ENCODE measurements at places on chromosomes 12 and 14.

GRCh38 chr12:49616533-49617219 lies 6.7 kb upstream of the PRPF40B start:
- DNase-seq, result no peak

DNA sequence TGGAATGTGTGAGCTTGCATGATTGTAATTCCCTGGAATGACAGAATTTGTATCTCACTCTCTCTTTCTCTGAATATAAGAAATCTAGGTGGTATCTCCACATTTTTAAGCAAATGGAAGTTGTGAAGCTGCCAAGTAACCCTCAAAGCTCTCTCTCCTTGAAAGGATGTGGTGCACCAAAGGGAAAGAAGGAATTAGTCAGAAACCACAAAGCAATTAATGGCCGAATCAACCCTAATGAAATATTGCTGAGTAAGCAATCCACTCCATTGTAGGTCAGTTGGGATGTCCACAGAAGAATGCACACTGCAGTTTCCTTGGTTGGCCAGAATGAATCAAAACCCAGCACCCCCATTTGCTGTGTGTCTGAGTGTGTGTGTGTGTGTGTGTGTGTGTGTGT lies 153.5 kb downstream of the KCNA5 start:
- no peak for DNase-seq

DNA sequence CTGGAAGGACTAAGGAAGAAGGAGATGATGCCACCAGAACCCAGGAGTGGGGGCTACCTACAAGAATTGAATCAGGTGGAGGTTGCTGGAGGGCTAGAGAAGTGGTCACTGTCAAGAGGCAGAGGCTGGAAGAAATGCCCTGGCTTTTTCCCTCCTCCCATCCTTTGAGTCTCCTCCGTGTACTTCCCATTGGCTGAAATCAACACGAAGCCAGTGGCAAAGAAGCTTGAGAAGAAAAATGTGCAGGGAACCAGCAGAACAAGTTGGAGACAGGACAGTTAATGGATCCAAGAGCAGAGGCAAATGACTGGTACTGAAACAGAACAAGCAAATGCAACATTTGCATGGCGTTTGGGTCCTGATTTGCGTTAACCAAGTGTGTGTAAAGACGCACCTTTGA lies 9.1 kb upstream of the FBLN5 start:
- no peak for DNase-seq

GRCh38 chr14:80941241-80942185 lies at the start of gene CEP128:
CEP128 (minus strand) TSS chr14:80941738.
- DNase-seq, result peak; percentile 95

DNA sequence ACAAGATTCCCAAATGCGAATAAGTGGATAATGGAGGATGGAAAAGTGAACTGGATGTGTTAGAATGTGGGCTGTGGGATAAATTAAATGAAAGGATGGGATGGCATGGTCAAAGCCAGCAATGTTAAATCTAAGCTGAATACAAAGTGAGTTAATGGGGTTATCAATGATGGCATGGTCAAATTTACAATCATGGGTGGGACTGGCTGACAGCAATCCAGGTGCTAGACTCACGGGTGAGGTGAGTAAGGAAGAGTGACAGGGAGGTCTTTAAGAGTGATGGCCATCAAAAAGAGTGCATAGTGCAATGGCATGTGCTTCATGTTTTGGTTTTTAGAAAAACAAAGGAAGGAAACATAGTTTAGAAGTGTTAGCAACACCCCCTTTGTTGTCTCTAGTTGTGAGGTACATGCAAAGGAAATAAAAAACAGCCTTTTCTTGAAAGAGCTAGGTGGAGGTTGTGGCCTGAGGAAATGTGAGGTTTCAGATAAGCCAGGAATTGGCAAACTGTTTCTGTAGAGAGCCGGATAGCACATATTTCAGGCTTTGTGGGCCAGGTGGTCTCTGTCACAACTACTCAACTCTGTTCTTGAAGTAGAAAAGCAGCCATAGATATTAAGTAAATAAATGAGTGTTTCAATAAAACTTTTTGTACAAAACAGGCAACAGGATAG lies 328.7 kb downstream of the RPL10L start:
- no peak for DNase-seq

DNA sequence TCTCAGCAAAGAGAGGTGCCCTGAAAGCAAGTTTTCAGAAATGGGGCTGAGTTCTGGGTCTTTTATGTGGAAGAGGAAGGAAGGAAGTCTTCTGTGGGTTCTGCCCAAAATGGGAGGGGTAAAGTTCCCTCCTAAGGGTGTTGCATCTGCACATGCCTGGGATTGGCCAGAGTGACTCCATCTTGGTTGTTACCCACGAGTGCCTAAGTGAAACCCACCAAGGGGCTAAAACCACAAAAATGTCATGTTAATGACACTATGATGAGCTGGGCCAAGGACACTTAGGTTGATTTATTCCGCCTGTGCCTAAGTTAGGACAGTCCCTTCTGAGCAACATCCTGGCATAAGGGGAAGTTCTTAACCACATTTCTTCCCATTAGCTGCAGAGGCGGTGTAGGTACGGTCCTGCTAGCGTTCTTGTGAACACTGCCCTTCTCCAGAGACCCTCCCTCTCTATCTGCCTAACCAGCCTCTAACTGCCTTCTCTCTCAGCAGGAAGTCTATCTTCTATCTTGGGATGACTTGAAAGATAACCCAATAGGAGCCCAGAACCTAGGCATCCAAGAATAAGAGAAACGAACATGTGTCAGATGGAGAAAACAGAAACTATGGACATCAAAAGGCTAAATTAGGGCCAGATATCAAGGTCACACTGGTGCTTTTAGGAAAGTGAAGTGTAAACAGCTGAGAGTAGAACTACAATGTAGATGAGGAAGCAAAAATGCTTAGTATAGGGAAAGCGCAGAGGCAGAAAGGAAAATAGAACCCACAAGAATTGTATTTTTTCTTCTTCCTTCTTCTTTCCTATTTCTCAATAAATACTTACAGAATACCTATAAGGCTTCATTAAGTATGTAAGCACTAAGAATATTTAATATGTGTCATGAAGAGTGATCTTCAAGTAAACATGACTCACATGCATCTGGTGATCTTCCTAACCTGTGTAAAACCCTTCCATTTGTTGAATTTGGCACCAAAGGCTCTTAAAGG lies 104.2 kb upstream of the AMN1 start:
- DNase-seq, result no peak

DNA sequence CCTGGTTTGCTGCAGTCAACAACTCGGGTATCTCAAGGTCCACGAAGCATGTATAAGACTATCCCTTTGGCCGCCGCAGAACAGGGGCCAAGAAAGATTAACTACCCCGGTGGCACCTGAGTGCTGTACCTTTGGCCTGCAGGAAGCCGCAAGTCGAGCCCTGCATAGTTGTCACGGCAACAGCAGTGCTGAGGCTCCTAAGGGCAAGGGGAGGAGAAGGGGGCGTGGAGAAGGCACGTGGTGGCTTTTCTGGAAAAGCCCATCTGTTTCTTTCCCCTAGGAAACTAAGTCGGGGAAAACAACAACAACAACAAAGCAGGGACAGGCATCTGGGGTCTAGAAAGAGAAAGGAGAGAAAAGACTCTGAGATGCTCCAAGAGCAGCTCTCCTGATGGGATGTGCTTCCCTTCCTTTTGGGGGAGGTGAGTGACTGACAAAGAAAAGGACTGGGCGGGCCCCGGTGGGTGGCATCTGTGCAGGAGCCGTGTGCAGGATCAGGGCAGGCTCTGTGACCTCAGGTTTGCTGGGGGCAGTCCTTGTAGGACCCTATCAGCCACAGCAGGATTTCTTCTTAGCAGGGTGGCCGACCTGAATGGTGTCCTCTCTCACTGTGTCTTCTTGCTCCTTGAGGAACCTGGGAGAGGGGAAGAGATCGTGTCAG lies 123.9 kb downstream of the PRMT8 start:
- DNase-seq, result no peak

GRCh38 chr14:35631071-35631805 lies 97.3 kb downstream of the INSM2 start:
- DNase-seq, result no peak

- DNase-seq, result no peak
Measured at GRCh38 chr12:182381-182892, 31.5 kb downstream of the SLC6A12 start.
